GM19239 (cell line): ENCODE measurements at places on chromosomes 6 and 20.

DNA sequence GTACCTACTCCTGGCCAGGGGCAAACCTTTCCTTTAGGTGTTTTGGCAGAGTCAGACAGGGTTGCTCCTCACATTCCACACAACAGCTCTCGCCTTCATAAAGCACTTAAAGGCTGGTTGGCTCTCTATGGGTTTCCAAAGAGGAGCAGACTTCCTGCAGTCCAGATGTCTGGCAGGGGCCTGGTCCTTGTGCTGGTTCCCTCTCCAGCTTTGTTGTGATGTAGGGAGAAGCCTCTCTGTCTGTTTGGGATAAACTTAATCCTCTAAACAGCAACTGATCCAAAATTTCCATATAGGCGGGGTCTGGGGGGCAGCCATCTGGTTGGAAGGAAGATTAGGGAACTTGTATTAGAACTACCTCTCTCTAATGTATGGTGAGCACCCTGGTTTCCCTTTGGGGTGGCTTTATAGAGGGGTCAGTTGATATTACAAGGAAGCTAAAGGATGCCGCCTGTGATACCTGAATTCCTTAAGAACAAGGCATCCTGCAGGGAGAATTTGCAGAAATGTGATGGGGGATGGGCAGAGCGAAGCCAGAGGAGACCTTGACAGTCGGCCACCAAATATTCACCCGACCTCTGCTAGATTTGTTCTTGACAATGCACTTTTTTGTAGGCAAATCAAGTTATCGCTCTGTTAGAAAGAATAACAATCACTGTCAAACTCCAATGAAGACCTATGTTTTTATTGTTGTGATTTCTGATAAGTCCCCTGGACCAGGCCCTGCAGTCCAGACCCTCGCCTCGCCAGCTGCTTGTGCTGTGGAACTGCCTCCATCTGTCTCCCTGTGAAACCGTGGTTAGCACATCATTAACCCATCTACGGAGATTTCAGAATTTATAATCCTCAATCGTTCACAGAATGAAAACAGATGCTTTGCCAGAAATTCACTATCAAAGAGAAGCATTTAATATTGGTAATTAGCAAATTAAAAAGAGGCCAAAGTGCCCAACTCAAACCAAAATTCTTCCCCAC, 94.0 kb upstream of the RALGAPA2 start:
- DNase-seq, result no peak

DNA sequence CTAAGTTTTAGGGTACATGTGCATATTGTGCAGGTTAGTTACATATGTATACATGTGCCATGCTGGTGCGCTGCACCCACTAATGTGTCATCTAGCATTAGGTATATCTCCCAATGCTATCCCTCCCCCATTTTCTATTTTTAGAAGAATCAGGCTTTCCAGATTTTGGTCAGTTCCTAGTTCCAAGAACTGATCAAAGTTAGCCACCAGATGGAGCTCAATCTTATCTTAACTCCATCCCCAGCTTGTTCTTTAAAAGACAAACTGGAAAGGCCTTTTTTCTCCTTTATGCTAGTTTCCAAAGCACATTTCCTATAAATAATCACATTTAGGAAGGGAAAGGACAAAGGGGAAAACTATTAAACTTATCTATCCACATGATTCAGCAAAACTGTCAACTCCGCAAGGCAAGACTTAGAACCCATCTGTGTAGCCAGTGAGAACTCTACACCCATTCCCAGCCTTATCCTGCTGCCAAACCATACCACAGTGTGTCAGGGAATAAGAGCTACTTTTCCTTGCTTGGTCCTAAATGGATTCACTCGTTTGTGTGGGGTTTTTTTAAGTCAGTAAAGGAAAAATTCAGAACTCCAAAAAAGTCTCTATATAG, 22.8 kb upstream of the KHDC1 start:
- no peak for DNase-seq

GRCh38 chr20:49431329-49431728, 51.1 kb downstream of the KCNB1 start:
- no peak for DNase-seq

- DNase-seq, result no peak
These were observed 86.4 kb upstream of the TENT5A start for GRCh38 chr6:81838724-81839426.

DNA sequence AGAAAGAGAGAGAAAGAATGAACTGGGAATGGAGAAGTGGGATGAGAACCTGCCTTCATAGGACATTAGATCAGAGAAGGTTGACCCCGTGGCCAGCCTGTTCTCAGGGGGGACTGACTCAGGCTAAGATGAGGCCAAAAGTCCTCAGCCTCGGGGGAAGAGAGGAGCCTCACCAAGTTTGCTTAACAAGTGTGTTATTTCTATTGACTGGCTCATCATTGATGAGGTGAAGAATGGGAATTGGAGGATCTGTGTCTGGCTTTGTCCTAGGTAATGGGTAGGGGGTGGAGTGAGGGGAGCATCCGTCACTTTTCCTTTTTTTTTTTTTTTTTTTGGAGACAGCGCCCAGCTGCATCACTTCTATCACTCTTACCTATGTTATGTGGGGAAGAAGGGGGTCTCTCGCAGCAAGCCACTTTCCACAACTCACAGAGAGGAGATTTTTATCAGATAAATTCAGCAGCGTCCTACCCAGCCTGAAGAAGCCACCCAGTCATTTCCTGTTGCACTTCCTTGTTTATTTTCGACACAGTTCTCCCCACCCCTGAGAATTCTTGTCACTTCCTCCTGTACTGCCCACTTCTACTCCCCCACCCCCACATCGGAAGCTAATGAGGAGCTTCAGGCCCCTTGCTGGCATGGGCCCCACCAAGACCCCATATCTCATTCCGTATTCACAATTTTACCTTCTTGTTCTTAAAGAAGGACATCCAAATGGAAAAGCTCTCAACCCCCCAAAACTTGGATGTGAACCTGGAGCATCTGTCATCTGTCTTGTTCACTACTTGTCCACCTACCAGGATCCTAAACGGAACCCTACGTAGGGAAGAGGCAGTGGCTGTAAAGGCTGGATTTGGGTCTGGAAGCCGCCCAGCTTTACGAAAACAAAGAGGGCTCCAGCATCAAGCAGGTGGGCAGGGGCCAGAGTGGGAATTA, 2.8 kb upstream of the RNASET2 start:
- DNase-seq, result no peak

GRCh38 chr6:91802431-91802830, 1215.6 kb upstream of the MAP3K7 start:
- DNase-seq, result no peak

DNA sequence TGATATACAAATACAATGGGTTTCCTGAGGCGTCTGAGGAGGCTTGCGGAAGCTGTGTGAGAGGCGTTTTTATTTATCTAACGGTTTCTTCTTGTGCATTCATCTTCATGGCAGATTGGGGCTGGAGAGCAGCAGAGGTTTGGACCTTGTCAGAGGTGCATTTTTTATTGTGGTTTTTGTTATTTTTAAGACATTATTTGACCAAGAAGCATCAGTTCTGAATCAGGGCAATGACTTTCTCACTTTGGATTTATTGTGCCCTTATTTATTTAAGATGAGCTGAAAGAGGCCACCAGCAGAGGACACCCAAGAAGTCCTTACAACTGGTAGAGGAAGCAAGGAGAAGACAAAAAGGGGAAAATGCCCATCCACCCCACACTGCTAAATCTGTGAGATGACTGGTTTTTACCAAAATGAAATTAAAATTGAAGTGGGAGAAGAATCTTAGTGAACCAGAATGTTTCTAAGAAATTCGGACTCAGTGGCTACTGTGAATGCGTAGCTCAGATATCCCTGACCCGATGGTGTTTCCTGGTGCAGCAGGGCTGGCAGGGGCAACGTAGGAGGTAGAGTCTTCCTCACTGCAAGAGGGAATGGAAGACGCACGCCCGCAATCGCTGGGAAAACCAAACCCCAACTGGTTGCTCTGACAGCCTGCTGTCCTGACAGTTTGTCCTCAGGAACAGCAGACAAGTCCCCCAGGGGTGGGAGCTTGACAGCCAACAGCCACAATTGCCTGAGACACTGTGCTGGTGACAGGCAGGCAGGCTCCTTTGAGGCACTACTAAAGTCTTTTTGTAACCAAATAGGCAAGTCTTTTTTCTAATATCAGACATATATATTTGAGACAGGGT, 14.2 kb downstream of the PRR18 start:
- no peak for DNase-seq

GRCh38 chr6:7650878-7651277, 60.9 kb downstream of the SNRNP48 start:
- no peak for DNase-seq

- DNase-seq, result no peak
These were observed 20.1 kb downstream of the SLC35B3 start for GRCh38 chr6:8415280-8415679.

DNA sequence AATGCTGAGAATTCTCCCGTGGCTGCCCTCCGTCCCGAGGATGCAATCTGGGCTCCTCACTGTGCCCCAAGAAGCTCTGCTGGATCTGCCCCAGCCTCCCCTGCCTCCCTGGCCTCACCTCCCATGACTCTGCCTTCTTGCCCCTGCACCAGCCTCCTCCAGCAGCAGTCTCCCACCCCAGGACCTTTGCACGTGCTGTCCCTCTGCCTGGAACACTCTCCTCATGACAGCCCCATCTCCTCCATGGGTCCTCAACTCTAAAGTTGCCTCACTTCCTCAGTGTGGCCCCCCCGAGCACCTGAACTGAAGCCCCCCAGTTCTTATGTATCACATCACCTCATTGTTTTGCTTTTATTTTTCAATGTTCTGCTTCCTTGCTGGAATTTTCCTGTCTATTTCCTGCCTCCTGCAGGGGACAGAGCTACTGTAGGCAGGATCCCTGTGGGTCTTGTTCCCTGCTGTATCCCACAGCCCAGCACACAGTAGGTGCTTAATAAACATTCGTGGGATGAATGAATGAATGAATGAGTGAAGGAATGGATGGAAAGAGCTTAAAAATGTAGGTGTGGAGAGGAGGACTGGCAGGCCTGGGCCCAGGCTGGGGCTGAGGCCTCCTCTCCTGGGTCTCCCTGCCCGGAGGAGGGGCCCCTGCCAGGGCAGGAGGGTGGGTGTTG, 42.2 kb downstream of the CEBPB start:
- DNase-seq, result no peak

DNA sequence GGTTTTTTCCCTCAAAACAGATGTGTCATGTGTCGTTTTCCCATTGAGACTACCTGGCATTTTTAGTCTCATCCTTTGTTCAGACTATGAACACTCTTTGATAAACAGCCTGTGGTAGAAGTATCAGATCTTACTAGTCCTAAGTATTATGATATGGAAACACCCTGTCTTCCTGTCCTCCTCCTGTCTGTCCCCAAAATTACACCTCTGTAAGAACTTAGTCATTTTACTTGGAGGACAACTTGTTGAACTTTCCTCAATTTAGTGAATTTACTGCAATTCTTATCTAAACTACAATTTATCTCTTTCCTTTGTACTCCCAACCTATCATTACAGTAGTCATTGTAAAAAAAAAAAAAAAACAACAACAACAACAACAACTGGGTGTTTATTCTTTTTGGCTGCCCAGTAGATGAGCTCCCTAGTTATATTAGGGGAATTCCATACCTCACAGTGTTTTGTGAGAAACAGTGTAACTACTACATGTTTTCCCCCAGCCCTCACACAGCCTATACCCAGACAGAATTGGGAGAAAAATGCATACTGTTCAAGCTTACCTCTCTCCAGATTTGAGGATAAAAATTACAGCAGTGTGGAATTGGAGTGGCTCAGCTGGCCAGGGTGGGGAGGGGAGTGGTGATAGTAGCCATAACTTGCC, 18.5 kb upstream of the ERVFRD-1 start:
- no peak for DNase-seq

GRCh38 chr6:93139408-93140081, 279.8 kb downstream of the EPHA7 start:
- DNase-seq, result no peak

DNA sequence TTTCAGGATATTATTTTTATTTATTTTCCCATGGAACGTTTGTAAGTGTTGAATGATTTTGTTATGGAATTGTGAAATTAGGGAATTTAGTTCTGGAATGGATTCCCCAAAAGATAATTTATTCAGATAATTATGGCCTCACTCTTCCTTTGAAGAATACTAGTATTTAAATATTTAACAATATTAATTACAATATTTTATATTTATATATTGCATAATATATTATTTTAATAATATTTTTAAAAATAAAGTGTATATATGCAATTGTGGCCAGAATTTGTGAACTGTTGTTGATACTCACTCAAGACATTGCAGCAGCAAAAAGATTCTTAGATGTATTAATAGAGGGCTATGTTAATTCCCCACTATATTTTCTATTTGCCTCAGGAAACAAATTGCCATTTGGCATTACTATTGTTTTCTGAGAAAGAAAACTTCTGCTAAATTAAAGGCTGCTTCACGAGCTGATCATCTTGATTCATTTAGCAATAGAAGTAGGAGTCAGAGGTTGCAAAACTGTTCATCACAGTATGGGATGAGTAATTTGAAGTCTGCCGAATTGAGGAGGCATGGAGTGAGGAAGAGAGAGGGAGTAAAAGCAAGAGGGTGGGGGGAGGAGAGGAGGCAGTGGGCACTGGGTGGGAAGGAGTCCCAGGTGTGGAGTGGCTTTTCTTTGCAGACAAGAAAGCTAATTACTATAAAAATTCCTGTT, 729.2 kb downstream of the DHX35 start:
- no peak for DNase-seq

DNA sequence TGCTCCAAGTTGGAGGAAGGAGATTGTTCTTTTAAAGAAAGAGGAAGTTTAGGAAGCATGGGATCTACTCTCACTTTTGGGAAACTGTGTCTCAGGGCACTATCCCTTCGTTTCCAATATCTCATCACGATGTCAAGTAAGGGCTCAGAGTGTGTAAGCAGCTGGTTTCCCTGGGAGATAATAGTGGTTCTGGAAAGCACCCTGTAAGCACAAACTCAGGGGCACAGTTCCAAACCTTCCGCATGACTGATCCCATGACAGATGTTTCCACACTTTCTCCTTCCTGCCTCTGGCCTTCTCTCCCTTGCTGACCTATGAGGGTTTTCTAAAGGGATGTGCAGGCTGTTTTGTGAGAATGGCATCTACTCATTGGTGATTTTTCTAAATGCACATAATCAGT, 33.9 kb downstream of the ADTRP start:
- DNase-seq, result no peak

GRCh38 chr6:86537292-86537861, 400.0 kb upstream of the HTR1E start:
- DNase-seq, result no peak

DNA sequence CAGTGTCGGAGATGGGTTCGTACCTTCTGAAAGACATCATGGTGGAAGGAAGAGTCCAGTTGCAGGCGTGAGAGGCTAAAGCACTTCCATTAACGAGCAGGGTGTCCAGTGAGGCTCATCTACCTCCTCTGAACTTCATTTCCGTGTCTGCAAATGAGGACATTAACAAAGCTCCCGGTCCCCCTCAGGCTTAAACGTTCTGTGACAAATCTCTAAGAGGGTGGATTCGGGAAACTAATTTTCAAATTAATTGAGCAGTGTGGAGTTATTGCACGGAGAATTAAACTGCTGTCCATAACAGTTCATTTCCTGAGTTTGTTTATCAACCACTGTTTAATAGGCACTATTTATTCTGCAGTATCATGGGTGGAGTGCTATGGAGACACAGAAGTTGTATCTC, 68.2 kb downstream of the TRMT6 start:
- DNase-seq, result no peak
